ENCODE measurements at places on chromosomes 1 and 21. TPM values are rescaled to one million over a fixed set of nuclear protein-coding genes. Genes with fewer than 3 reads are reported as not detected.

GPR153 gene
- total RNA-seq = 13.7 TPM

LCE1F gene
- not detected for total RNA-seq

OLFML3 gene
- total RNA-seq = 157 TPM

MYBPH gene
- not detected for total RNA-seq

SPRR1B gene
- not detected for total RNA-seq

S100A1 gene
- 8.1 TPM for total RNA-seq

TTC39A gene
- total RNA-seq = 0.58 TPM

NEGR1 gene
- total RNA-seq = 6.2 TPM

RNU1-4 gene
- under 0.01 TPM for total RNA-seq

AUNIP gene
- 0.46 TPM for total RNA-seq

BRDT gene
- total RNA-seq = not detected

AXDND1 gene
- total RNA-seq = not detected

KCNJ9 gene
- total RNA-seq = not detected

NES gene
- total RNA-seq = 9.6 TPM

AIRE gene
- total RNA-seq = not detected

HMGCS2 gene
- total RNA-seq = not detected

SLC45A1 gene
- 4.5 TPM for total RNA-seq

MX2 gene
- total RNA-seq = 6.6 TPM

ITLN2 gene
- total RNA-seq = 2.3 TPM

OR2L2 gene
- 0.17 TPM for total RNA-seq

OR2L3 gene
- 0.08 TPM for total RNA-seq

SLC66A1 gene
- 9.6 TPM for total RNA-seq

KIAA1614 gene
- total RNA-seq = 11.4 TPM

OR10J1 gene
- not detected for total RNA-seq

C1orf105 gene
- not detected for total RNA-seq

TTC24 gene
- total RNA-seq = 0.15 TPM
